ENCODE measurements at places on chromosomes 3 and 15. TPM values are rescaled to one million over a fixed set of nuclear protein-coding genes. Genes with fewer than 3 reads are reported as not detected.

Gene GOLGA8H
- 0.51 TPM for total RNA-seq

Gene SLC35G2
- 0.88 TPM for total RNA-seq

Gene DYNC1LI1
- total RNA-seq: 22.0 TPM

Gene ZNF860
- 0.63 TPM for total RNA-seq

GRCh38 chr3:170277833-170278580 lies 55.8 kb downstream of the PRKCI start:
- peak overlapping the region; percentile 33 for H3K27ac ChIP-seq
- H3K36me3 ChIP-seq: peaks cover 46% of the 10 kb centered on the region
- no peaks in the 10 kb centered on the region for H3K4me1 ChIP-seq
- no peaks in the 10 kb centered on the region for H3K27me3 ChIP-seq
- no peak overlapping the region for H3K4me3 ChIP-seq
- DNase-seq: no peak

DNA sequence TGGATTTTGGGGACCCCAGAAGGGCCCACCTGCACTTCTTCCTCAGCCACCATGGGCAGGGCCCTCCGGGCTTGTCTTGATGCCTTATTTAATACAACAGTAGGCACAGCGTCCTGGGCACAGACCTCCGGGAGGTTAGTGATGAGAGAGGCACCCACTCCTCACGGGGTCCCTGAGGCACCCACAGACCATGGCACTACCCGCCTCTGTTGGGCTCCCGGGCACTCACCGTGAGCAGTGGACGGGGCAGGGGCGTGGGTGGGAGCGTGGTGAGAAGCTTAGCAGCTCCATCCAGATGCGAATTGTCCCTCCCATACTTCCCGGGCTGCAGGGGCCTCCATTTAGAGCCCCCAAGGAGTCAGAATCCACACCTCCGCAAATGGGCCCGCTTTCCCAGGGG lies 317 bp upstream of the MESP2 start:
- H3K4me3 ChIP-seq: no peak overlapping the region
- H3K27me3 ChIP-seq: no peaks in the 10 kb centered on the region
- no peak for DNase-seq
- H3K36me3 ChIP-seq: no peaks in the 10 kb centered on the region

DNA sequence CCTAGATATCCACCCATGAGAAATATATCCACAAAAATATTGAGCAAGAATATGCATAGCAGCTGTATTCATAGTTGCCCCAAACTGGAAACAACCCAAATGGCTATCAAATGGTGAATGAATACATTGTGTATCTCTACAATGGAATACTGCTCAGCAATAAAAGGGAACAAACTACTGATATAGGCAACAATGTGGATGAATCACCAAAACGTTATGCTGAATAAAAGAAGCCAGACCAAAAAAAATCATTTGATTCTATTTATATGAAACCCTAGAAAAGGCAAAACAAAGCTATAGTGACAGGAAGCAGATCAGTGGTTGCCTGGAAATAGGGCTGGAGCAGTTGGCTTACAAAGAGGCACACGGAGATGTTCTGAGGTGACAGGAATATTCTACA lies 15.5 kb upstream of the CMTM7 start:
- no peaks in the 10 kb centered on the region for H3K36me3 ChIP-seq
- no peaks in the 10 kb centered on the region for H3K27me3 ChIP-seq
- no peak overlapping the region for H3K4me3 ChIP-seq
- no peaks in the 10 kb centered on the region for H3K4me1 ChIP-seq

Measured in mesothelial cell of epicardium (in vitro differentiated cells).